GM23338 (cell line): ENCODE measurements at places on chromosomes 4 and X.

- DNase-seq = no peak
Observed at GRCh38 chrX:156001001-156001666, 3.6 kb downstream of the IL9R start.

DNA sequence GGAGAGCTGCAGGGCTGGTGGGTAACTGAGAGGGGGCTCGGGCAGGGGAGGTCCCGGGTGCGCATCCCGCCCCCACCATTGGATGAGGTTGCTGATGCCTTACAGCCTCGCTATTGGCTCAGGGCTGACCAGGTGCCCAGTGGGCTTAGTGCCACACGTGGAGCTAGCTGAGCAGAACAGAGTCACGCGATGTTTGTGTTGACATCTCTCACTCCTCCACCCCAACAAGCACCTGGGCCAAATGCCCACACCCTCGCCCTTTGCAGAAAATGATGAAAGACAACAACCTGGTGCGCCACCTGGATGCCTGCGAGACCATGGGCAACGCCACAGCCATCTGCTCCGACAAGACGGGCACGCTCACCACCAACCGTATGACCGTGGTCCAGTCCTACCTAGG is 31.8 kb downstream of the ATP2B3 start:
- no peak for DNase-seq

DNA sequence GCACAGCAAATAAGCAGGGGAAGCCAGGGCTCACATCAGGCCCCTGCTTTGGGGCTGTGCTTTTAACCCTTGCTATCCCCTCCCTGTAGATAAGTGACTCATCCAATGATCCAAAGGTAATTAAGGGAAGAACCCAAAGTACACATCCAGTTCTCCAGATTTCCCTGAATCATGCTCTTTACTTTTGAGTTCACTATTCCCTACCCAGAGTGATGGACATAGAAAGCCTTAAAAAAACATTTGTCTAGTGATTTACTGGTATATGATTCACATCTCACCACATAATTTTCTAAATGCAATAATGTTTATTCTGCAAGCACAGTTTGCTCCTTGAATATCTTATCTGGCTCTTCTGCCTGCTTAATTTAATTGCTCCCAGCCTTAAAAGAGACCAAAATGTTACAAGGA is 136.2 kb downstream of the PPP3CA start:
- DNase-seq = peak; percentile 22

- no peak for DNase-seq
Observed at GRCh38 chr4:76680952-76681351, 217.0 kb downstream of the SOWAHB start.

GRCh38 chrX:22246620-22247019 is 26.1 kb upstream of the CBLL2 start:
- no peak for DNase-seq

GRCh38 chrX:70022616-70023015 is 27.1 kb downstream of the AWAT2 start:
- no peak for DNase-seq

DNA sequence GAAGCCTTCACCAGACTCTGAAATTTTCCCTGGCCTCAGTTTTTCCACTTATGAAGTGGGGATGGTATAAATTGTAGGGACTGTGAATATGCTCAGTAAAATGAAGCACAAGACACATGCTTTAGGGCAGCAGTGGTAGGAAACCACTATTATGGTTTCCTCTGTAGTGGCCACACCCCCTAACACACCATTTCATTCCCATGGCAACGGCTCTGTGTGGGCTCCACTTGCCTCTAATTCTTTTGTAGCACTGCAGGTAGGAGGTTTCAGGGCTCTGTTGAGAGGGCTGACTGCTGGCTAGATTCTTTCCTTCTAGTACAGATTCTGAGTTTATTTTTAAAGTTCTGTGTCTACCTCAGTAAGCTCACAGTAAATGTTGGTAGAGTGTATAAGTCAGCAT is 3.5 kb upstream of the VMA21 start:
- peak; percentile 74 for DNase-seq

DNA sequence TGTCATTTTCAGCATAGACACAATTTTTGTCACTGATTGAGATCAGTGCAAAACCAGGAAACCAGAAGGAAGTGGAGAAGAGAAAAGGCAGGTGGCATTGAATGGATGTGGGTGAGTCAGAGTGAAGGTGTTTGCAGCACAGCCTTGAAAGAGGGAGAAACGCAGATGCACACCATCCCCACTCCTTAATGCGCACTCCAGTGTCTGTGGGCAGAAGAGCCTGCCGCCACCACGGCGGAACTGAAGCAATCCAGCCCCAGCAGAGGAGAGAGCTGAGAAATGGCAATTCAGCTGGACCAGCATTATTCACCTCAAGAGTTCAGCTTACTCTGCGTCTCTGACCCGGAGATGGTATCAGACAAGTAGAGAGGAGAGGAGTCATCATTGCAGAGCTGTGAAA is 393.1 kb upstream of the FRG1 start:
- DNase-seq = no peak

- DNase-seq = peak; percentile 25
Observed at GRCh38 chr4:162056990-162057389, 106.8 kb downstream of the FSTL5 start.

DNA sequence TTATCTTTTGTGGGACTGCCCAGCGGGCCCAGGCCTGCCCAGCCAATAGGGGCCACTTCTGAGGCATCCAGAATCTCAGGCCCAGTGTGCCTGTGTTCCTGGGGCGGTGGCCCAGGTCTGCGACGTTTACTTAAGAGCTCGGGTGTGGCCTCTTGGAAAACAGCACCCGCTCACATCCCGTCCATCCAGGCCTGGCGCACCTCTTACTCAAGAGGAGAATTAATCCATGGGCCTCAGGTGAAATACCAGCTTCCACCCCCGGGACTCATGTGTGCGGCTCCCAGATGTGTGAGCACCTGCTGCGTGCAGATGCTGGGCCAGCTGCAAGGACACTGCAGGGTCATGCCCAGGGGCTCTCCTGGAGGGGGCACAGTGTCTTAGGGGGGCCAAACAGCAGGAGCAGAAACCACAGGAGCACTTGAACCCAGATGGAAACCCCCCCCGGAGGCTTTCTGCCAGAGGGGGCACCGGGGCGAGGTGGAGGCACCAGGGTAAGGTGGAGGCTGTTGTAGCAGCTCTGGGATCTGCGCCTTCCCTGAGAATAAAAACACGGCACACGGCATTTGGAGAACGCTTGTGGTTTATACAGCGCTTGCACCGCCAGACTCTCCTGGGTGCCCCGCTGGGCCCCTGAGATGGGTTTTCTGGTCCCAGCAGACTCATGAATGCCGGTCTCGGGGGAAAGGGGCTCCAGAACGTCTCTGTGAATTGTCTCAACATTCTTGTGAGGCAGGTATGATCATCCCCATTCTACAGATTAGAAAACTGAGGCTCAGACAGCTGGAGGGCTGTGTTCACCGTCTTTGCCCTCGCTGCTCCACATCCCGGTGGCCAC is 2.8 kb downstream of the PSAPL1 start:
- DNase-seq = no peak

DNA sequence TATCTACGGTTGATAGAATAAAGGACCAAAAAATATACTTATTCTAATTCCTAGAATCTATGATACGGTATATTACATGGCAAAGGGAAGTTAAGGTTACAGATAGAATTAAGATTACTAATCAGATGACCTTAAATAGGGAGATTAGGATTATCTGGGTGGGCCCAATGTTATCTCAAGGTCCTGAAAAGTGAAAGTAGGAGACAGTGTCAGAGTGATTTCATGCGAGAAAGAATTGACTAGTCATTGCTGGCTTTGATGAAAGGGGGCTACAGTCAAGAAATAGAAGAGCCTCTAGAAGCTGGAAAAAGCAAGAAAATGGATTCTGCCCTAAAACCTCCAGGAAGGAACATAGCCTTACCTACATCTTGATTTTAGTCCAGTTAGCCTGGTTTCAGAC is 176.9 kb upstream of the PPP1R2C start:
- no peak for DNase-seq

- no peak for DNase-seq
Observed at GRCh38 chr4:104502471-104502870, 7.8 kb upstream of the CXXC4 start.

DNA sequence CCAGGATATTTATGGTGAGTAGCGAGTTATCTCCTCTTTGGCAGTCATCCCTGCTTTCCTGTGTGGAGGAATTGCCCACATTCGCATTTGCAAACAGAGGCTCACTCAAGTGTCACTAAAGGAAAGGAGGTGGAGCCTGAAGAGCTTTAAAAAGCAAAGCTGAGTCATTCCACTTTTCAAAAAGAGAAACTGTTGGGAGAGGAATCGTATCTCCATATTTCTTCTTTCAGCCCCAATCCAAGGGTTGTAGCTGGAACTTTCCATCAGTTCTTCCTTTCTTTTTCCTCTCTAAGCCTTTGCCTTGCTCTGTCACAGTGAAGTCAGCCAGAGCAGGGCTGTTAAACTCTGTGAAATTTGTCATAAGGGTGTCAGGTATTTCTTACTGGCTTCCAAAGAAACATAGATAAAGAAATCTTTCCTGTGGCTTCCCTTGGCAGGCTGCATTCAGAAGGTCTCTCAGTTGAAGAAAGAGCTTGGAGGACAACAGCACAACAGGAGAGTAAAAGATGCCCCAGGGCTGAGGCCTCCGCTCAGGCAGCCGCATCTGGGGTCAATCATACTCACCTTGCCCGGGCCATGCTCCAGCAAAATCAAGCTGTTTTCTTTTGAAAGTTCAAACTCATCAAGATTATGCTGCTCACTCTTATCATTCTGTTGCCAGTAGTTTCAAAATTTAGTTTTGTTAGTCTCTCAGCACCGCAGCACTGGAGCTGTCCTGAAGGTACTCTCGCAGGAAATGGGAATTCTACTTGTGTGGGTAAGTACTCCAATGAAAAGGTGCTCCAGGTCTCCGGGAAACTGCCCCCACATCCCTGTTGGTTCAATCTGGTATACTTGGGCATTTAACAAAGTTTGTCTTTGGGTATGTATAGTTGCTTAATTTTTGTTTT is at the start of gene EGF:
EGF (plus strand) TSS at position 178 of the 890 bp plus-strand sequence; CDS start at position 631, 453 bp downstream.
- peak; percentile 54 for DNase-seq

DNA sequence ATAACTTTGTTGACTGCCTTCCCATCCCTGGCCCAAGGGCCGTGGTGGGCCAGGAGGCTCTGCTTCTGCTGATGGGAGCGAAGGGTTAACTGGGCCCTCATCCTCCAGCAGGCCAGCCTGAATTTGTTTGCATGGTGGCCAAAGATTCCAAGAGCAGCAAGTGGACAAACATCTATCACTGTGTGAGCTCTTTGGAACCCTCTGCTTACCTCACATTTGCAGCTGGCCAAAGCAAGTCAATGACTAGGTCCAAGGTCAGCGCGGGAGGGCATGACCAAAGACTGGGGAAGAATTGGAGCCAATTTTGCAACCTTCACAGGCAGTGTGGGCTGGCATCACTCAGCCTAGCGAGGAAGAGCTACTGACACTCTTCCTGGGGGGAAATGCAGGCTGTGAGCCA is 67.8 kb upstream of the ATP6AP2 start:
- DNase-seq = no peak

GRCh38 chr4:66357316-66357715 is 687.0 kb upstream of the EPHA5 start:
- no peak for DNase-seq

DNA sequence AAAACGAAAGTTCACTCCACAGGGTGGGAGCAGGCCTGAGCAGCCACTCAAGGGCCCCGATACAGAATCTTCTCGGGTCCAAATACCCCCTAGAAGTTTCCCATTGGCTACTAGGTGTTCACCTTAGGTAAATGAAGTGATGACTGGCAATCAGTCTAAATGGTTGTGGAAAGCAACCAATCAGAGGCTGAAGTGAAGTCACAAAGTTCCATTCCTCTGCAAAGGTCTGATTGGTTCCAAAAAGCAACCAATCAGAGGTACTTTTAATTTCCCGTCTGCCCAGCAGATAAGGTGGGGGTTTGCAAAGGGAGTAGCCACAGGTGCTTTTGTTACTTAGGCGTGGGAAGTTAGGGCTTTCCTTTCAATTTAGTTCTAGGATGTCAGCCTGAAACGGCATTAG is 58.2 kb upstream of the NKAP start:
- DNase-seq = peak; percentile 62

- DNase-seq = peak; percentile 74
Observed at GRCh38 chr4:164716901-164717300, 37.0 kb upstream of the SMIM31 start.

DNA sequence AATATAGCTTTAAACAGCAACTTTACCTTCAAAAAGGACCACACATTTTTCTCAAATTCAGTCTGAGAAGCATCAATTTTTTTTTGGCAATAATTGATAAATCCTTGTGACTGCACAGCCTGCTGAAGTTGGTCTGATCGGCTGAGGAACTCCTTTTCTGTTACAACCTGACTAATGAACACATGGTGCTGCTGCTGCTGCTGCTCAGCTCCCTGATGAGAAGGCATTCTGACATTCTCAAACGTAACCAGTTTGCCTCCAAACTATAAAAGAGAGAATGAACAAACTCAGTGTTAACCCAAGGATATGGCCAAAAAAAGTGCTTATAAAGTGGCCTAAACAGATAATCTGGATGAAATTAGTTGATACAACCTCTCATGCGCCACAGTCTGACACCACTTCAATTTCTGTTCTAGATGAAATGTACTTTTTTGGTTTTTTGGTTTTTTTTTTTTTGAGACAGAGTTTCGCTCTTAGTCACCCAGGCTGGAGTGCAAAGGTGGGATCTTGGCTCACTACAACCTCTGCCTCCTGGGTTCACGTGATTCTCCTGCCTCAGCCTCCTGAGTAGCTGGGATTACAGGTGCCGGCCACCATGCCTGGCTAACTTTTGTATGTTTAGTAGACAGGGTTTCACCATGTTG is 26.5 kb downstream of the SEC31A start:
- DNase-seq = no peak

GRCh38 chr4:109973529-109973905 is 60.8 kb downstream of the EGF start:
- DNase-seq = no peak

- no peak for DNase-seq
Observed at GRCh38 chr4:20478412-20478811, 221.8 kb upstream of the PACRGL start.

DNA sequence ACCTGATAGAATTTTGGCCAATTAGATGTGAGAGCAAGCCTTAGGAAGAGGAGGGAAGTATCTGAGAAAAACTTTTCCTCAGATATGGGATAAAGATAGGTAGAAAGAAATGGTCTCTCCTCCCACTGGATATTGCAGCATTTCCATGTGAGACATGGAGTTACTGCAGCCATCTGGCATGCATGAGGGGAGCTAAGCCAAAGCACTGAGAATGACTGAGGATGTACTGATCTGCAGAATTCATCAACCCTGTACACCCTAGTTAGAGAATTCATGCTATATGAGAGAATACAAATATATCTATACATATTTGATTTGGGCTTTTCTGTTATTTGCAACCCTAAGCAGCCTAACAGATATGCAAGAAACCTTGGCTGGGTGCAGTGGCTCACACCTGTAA is 52.5 kb upstream of the RPL34 start:
- no peak for DNase-seq

DNA sequence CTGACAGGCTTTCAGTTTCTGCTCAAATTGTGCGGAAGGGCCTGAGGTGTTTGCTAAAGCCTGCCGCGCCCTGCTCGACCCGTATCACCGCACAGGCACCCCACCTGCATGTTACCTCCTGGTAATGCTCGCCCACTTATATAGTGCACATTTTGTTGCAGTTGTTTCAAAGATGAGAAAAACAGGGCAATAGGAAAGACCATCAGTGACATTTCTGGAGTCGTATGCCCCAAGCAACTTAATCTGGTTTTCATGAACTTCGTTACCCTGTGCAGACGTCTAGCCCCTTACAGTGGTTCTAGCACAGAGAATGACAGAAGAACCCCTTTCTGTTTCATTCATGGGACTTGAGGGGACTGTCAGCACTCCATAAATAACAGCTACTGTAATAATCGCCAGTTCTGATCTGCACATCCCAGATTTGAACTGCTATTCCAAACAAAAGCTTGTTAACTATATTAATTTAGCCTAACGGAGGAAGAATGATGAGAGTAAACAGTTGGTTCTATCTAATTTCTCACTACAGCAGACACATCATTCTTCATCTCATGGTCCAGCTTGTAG is 940 bp upstream of the DCTD start:
- no peak for DNase-seq
